ENCODE measurements at places on chromosomes 3 and 15. TPM values are rescaled to one million over a fixed set of nuclear protein-coding genes. Genes with fewer than 3 reads are reported as not detected.

RPL15 gene
- 2,716 TPM for total RNA-seq

ATP13A5 gene
- total RNA-seq: not detected

GOLGA8F gene
- not detected for total RNA-seq

ADAMTS9 gene
- not detected for total RNA-seq

COL6A5 gene
- total RNA-seq: not detected

TMA7 gene
- total RNA-seq: 250 TPM

CCNB2 gene
- total RNA-seq: 155 TPM

ISLR2 gene
- not detected for total RNA-seq

FAM174B gene
- 24.4 TPM for total RNA-seq

SLC12A1 gene
- not detected for total RNA-seq

TNNC1 gene
- total RNA-seq: 5.0 TPM

SAMMSON gene
- not detected for total RNA-seq

KCNAB1 gene
- not detected for total RNA-seq

AGBL1 gene
- total RNA-seq: not detected

KBTBD13 gene
- total RNA-seq: not detected

SERINC4 gene
- 1.9 TPM for total RNA-seq

DPH3 gene
- 14.4 TPM for total RNA-seq

TUSC7 gene
- not detected for total RNA-seq

SPINT1 gene
- total RNA-seq: 2.0 TPM

XYLB gene
- 5.3 TPM for total RNA-seq

LRRC3B gene
- total RNA-seq: not detected

FBXW12 gene
- 0.37 TPM for total RNA-seq

EPHA3 gene
- not detected for total RNA-seq

TMOD2 gene
- 0.44 TPM for total RNA-seq

COX5A gene
- 364 TPM for total RNA-seq

DAZL gene
- not detected for total RNA-seq

LRRC15 gene
- not detected for total RNA-seq

GASK1A gene
- not detected for total RNA-seq

MAP1A gene
- total RNA-seq: 3.3 TPM

RNU5B-1 gene
- total RNA-seq: not detected

NANOGP8 gene
- total RNA-seq: not detected

HTR3E gene
- not detected for total RNA-seq

ALCAM gene
- 56.1 TPM for total RNA-seq

SLC22A13 gene
- not detected for total RNA-seq

MYL3 gene
- total RNA-seq: not detected

ATP13A4 gene
- total RNA-seq: 2.5 TPM

PPP1R14D gene
- not detected for total RNA-seq

Data from OCI-LY7 (cell line).